ENCODE measurements at places on chromosomes 4 and X. TPM values are rescaled to one million over a fixed set of nuclear protein-coding genes. Genes with fewer than 3 reads are reported as not detected.

DNA sequence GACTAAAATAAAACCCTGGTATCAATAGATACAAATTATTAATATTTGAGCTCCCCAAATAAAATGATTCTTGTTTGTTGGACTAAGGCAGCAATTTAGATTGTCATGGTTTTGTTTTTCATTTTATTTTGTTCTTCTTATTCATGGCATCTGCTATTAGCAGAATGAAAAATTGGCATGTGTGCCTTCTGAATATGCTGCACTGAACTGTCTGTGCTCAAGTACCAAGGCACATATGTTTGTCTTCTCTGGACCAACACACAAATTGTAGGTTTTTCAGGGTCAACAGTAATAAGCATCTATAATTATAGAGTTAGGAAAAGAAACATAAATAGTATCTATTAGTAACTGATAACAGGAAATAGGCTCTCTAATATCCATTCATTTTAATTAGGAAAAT is 121.1 kb downstream of the BANK1 start:
- no peak overlapping the region for H3K4me3 ChIP-seq
- H3K27me3 ChIP-seq = no peaks in the 10 kb centered on the region
- H3K36me3 ChIP-seq = no peaks in the 10 kb centered on the region

- H3K4me1 ChIP-seq = no peaks in the 10 kb centered on the region
- no peak overlapping the region for H3K27ac ChIP-seq
- no peaks in the 10 kb centered on the region for H3K36me3 ChIP-seq
- no peak for DNase-seq
- no peaks in the 10 kb centered on the region for H3K27me3 ChIP-seq
- no peak overlapping the region for H3K4me3 ChIP-seq
These were observed 146.2 kb upstream of the PDE5A start for GRCh38 chr4:119774840-119775239.

- H3K27ac ChIP-seq = no peak overlapping the region
- no peak for DNase-seq
- no peaks in the 10 kb centered on the region for H3K4me1 ChIP-seq
- no peaks in the 10 kb centered on the region for H3K27me3 ChIP-seq
- no peak overlapping the region for H3K4me3 ChIP-seq
- no peaks in the 10 kb centered on the region for H3K36me3 ChIP-seq
These were observed 187.4 kb downstream of the RASL11B start for GRCh38 chr4:53049528-53049927.

Gene GPR34
- not detected for total RNA-seq

GRCh38 chr4:71052716-71053115 is 59.3 kb downstream of the DCK start:
- H3K27me3 ChIP-seq = no peaks in the 10 kb centered on the region
- no peaks in the 10 kb centered on the region for H3K36me3 ChIP-seq
- no peak for DNase-seq
- no peak overlapping the region for H3K27ac ChIP-seq

Gene RIPPLY1
- total RNA-seq = not detected
